Mesothelial cell of epicardium (in vitro differentiated cells): ENCODE measurements at places on chromosomes 2 and 18.

DNA sequence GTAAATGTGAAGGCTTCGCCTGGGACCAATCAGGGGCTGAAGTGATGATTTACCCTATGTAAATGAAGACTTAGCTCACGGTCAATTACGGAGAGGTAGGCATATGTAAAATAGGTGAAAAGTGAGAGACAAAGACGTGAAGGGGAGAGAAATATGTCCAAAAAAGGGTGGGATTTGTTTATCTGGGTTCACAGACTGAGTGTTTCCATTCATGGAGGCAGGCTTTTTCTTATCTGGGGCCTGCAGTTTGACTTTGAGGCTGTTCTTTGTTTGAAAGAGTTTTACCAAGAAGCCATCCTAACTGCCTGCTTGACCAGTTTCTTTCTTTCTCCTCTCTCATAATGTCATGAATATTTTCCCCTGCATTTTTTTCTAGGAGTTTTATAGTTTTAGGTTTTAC, 202.7 kb downstream of the NYAP2 start:
- no peak for DNase-seq

- DNase-seq = no peak
Observed at GRCh38 chr18:56330366-56331110, 307.9 kb downstream of the TXNL1 start.

DNA sequence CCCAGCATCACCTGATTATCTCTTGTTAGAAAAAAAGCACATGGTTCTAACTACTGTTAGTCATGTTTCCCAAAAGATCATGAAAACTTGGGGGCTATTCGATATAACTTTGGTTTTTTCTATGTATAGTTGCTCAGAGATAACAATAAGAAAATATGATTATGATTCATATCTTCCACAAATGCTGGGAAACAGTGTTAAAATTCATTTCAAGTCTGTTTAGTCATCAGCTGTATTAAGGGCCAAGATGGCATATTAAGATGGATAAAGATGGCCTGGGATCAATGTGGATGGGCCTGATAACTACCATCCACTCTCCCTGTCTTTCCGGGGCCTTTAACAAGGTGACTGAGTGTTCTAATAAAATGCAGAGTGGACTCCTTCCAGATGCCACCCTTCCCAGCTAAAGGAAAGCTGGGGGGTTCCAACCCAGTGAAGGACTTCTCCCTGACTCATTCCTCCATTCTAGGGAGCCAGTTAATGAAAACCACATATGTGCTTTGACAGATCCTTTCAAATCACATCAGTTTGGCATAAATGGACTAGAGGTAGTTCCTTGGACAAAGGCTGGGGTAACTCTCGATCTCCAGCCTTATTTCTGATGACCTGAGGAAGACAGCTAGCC, 221.6 kb downstream of the VAPA start:
- no peak for DNase-seq

GRCh38 chr2:188382107-188382506, 90.4 kb downstream of the GULP1 start:
- DNase-seq = no peak

DNA sequence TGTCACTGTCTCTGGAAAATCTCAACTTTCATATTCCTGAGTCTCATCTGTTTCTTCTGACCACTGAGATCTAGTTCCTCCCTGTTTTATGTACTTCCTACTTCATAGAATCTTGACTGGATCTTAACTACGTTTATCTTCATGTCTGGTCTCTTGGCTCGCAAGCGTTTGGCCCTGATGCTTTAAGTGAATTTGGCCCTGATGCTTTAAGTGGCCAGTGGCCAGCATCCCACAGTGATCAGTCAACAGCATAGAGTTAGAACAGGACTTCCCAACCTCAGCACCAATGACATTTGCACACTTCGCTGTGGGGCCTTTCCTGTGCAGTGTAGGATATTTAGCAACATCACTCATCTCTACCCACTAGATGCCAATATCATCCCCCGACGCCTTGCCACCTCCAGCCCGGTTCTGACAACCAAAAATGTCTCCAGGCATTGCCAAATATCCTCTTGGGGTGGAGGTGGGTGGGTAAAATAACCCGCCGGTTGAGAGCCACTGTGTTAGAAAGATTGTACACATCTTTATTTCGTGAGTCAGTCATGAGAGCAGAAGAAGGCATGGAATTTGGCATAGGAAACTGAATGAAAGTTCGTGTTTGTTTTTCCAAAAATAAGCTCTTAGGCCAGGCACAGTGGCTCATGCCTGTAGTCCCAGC, 12.2 kb downstream of the TM4SF20 start:
- no peak for DNase-seq

DNA sequence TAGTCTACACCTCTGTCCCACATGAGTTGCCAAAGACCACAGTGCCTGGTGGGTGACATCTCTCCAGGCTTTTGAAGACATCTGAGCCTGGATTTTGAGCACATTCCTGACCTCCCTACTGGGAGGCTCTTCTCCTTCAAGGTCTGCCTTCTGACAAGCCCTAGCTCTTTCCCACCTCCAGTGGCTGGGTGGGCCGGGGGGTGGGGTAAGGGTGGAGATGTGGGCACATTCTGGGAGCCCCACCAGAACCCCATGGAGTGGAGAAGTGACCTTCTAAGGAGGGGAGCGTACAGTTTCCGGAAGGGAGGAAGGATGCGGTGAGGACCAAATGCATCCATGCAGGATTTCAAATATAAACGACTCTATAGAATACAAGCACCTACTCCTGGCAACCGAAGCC, 27.9 kb upstream of the ANXA4 start:
- DNase-seq = no peak

- no peak for DNase-seq
Observed at GRCh38 chr2:60498127-60498815, 55.2 kb downstream of the BCL11A start.

GRCh38 chr18:50000227-50000626, 186.9 kb upstream of the ACAA2 start:
- DNase-seq = no peak

- no peak for DNase-seq
Observed at GRCh38 chr2:216222650-216223352, 113.7 kb downstream of the XRCC5 start.

GRCh38 chr18:22624176-22624575, 206.5 kb upstream of the CTAGE1 start:
- DNase-seq = no peak

- DNase-seq = no peak
Observed at GRCh38 chr2:9991221-9991620, 39.7 kb downstream of the GRHL1 start.

DNA sequence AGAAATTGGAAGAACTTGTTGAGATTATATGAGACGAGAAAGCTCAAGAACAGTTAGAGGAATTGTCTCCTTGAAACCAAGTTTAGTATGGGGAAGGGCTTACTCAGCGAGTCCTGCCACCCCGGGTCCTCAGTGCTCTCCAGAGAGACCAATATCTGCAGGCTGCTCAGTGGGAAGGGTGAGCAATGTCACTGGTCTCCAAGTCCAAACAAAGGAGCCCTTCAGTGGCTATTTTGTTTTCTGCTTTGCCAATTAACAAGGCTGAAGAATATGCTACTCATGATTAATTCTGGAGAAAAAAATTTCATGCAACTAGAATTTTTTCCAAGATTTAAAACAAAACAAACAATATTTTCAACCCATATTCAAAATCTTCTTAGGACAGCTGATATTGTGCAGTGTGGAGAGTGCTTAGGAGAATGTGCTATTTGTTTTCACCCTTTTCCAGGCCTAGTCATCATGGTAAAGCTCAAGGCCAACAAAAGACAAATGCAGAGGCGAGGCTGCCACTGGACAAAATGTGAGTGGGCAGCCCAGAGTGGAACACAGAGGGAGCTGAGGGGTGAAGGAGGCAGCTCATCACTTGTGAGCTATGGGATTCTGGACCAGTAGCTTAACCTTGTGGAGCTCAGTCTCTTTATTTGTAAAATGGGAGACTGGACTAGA, 83.8 kb upstream of the TMEM17 start:
- DNase-seq = no peak

- no peak for DNase-seq
Observed at GRCh38 chr2:241978670-241979069, 109.1 kb downstream of the RTP5 start.

GRCh38 chr2:231905026-231905425, 21.2 kb downstream of the NPPC start:
- DNase-seq = no peak

DNA sequence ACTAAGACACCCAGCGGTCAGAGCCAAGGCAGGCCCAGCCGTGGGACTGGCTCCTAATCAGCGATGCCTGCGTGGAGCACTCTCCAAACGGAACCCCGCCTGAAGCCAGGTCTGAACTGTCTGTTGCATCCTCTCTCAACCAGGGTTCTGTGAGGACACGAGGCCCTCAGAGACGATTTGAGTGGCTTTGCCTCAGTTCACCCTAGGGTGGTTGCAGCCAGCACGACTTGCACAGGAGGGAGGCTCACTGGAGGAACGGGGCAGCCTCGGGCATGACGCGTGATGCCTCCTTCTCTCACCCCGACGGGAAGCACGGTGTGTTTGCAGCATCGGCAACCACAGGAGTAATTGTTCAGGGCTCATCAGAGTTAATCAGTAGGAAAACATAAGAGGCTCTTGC, 336.4 kb downstream of the EIPR1 start:
- no peak for DNase-seq

DNA sequence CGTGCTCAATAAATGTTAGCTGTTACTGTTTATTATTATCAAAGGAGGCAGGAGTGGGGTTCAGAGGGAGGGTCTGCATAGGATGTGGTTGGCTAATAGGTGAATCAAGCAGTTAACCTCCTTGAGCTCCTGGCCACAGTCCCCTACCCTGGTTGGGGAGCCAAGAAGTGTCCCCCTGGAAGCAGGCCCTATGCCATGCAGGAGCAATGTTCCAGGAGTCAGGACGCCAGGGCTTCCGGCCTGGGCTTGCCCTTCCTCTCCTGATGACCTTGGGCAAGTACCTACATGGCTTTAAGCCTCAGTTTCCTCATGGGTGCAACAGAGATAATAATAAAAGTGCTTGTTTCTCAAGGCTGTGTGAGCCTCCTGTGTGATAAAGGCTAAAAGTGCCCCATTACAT, 84.9 kb downstream of the DYSF start:
- DNase-seq = peak; percentile 2

DNA sequence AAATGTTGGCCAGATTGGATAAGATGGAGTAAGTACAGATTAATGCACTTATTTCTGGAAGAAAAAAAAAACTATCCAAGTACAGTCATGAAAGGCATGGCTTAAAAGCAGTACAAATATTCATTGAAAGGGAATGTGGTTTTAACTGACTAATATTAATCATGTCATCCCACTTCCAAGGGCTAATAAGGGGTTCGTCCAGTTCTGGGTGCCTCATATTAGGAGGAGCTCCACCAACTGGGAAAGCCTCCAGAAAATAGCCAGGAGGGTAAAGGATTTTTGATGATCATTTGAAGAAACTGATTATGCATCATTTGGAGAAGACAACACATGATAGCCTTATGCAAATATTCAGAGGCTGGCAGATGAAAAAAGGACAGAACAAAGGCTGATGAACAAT, 115.2 kb upstream of the ARL5A start:
- DNase-seq = no peak

GRCh38 chr2:111687911-111688310, 196.1 kb downstream of the ANAPC1 start:
- no peak for DNase-seq

DNA sequence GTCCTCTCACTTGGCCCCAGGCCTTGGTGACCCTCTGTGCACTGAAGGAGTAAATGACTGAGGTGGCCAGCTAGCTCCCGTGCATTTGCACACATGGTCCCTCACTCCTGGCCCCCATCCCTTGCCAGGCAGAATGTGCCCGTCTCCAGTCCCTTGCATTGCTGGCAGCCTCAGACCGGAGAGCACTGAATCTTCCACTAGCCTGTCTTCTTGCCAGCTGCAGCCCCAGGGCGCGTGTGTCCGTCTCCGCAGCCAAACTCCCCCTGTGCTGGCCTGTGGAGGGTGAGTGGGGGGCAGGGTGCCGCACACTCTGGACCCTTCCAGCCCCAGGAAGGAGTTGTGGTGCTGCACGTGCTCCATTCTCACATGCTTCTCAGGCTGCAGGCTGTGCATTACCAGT, 35.9 kb downstream of the INPP4A start:
- DNase-seq = no peak

DNA sequence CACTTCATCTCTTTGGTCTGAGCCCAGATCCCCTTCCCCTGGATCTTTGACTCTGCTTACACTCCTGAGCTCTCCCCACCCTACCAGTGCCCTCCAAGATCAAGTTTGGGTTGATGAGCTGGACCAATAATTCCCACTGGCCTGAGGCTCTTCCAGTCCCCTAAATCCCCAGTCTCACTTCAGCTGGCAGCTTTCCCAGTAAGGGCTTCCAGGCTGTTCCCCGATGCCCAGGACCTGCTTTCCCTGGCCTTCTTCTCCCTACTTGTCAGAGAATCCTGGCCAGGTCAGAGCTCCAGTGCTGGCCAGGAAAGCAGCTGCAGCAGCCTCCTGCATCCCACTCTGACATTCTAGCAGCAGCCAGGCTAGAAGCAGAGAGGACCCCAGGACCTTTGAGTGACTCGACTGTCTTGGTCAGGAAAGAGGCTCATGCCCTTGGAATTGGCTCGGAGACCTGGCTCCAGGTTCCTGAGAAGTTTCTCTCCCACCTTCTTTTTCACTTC, 3.5 kb downstream of the WNT6 start:
- DNase-seq = no peak

DNA sequence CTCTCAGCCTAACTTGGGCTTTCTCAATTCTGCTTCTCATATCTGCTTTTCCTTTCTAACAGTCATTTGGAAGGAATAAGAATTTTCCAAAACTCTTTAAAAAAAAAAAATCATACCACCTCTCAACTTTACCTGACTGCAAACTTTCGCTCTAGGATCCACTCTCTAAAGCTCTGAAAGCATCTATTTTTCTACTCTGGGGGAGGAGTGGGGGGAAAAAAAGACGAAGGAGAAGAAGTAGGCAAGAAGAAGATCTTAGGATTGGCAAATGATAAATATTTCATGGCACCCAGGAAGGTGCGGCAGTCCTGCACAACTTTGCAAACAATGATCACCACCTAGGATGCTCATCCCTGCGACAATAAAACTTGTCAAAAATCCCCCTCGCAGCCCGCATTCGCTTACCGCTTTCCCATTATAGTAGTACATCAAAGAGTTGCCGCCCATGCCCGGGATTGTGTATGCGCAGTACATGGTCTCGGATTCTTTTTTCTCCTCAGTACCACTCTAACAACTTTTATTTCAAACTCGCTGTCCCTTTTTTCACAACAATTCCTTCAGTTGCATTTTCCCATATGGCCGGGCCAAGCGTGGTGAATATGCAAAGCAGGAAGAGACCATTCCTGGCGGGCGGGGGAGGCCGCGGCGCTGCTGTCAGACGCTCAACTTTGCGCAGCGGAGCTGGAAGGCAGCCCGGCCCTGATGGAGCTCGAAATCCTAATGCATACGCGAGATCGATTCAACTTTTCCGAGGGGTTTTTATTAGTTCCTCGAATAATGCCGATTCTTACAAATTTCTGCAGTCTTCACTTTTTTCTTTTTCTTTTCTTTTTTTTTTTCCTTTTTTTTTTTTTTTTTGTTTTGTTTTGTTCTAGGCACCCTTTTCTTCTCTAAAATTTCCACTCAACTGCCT, 266.5 kb downstream of the TCF4 start:
- peak; percentile 86 for DNase-seq

GRCh38 chr2:110149330-110150220, 34.0 kb upstream of the MALL start:
- DNase-seq = no peak
